ENCODE measurements at places on chromosomes 1 and 21.

DNA sequence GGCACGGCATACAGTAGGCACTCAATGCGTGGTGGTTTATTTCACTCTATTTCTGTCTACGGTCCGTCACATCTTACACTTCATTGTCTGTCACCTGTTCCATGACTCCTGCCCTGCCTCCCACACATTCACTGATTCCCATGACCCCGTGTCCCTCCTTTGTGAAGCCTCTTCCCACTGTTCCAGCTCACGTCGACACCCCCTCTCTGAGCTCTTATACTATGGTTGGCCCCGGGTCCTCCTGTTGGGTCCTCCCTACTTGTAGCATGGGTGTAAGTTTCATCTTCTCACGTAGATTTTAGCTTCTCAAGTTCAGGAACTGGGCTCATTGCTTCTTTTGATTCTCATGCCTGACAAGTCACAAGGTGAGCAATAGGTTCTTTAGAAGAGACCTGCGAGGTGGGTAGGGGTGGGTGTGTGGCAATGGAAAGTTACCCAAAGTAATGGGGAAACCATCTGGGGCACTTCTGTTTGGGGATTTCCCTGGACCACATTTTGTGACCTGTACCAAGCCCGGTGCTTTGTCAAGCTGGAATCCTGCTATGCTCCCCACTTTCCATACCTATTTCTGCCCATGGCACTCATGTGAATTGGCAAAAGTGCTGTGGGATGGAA lies 22.1 kb upstream of the IL10 start:
- DNase-seq: no peak

DNA sequence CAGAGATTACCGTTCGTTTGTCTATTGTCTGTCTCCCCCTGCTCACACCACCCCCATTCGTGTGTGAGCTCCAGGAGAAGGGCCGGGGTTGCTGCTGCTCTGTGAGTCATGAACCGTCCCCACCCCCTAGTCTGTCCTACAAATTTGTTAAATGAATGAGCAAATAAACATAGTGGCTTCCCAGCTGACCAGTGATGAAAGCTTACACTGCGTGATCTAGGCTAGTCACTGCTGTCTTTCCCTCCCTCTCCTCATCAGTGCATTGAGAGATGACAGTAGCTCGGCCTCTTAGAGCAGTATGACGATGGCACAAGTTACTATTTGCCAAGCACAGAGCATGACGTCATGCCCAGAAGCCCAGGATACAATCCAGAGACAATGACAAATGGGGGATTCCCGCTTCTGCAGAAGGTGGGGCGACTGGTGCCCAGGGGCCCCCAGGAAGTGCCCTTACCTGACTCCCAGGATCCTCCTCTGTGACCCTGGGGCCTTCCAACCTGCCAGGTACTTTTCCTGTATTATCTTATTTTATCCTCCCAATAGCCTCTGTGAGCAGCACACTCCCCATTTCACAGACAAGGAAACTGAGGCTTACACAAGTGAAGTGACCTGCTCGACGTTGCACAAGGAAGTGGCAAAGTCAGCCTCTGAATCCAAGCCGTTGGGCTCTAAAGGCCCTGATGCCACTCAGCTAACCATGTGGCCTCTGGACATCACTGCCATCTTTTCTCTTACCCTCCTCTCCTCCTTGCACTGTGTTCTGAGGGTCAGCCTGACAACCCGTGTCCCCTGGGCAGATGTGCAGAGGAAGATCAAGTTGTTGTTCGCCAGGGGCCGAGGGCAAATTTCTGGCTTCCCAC lies 8.6 kb upstream of the EPHA2 start:
- peak; percentile 98 for DNase-seq

DNA sequence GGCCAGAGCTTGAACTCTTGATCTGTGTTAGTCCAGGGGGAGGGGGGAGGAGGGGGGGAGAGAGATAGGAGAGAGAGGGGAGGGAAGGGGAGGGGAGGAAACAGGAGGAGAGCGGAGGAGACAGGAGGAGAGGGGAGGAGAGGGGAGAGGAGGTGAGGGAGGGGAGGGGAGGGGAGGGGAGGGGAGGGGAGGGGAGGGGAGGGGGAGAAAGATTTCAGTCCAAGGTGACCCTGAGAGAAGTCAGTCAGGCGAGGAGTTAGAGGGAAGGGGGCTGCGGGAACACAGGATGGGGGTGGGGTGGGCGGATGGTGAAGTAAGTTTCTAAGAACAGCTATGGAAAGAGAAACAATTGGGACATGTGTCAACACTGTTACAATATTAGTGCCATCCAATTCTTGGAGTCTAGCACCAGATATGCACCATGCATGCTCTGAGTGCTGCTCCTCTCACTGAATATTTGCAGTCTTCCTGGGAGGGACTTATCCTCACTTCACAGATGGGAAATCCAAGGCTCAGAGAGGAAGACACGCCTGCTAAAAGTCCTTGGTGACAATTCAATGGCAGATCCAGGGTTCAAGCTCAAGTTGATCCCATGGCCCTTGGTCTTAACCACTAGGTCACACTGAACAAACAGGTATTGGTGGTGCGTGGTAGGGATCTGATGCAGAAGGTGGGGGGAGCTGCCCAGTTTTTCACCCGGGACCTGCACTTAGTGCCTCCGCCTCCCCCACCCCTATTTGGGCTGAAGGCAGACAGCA lies 42.5 kb upstream of the ECE1 start:
- DNase-seq: no peak

- no peak for DNase-seq
These were observed 18.0 kb downstream of the HHIPL2 start for GRCh38 chr1:222529916-222530315.

DNA sequence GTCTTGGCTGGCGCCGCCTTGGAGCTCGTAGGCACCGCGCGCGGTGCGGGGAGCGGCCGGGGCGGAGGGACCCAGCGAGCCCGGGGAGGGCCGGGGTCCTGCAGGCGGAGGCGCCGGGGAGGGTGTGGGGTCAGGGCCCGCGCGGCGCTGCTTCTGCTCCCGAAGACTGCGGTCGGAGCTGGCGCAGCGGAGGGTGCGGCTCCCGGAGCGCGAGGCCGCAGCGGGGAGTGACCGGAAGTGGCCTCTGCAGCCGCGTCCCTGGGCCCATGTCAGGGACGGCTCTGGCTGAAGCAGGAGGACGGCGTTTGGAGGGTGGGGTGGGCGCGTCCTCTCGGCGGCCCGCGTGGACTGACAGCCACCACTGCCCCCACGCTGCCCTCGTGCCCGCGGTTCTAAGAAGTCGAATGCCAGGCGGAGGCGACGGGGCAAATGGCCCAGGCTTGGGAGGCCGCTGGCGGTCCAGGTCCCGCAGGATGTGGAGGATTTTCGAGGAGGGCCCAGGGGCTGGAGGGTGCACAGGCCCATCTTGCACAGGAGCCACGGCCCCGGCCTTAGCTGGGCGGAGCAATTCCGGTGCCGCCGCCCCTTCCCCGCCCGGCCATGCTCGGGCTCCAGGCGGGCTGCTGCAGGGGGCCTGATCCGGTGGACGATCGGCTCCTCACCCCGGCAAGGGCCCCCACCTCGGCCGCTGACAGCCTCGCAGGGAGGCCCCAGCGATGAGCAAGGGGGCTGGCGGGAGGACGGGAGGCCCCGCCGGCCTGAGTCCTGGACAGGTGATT lies 7.7 kb upstream of the ZNF669 start:
- DNase-seq: peak; percentile 79

DNA sequence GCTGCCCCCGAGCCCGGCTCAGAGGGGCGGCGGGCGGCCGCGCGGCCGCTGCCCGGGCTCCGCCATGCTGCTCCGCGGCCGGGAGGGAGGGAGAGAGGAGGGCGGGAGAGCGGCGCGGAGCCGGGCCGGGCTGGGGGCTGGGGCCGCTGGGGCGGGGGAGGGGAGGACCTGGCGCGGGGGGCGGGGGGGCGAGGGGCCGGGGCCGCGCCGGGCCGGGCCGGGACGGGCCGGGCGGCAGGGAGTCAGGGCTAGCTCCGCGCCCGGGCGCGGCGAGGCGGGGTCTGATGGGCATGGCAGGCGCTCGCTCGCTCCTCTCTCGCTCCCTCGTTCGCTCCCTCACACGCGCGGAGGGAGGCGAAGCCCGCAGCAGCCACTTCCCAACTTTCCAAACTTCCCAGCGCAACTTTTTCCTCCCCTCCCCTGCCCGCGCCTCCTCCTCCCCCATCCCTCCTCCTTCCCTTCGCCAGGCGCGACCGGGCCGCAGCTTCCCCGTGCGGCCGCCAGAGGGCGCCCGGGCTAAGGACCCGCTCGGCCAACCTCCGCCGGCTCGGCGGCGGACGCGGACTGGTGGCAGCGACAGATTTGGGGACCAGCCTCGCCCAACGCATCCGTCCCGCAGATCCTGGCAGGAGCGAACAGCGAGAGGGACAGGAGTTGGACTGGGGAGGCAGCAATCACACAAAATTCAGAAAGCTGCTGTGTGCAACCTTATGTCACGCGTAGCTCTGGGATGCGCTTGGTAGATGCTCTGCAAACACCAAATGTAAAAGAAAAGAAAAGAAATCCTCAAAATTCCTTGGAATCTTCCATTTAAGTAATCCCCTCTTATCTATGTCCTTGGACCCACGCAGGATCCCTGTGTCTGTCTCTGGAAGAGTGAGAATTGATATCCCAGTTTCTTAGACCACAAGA lies at the start of gene TRABD2B:
TRABD2B (minus strand) TSS at position 97 of the 912 bp plus-strand sequence.
- DNase-seq: peak; percentile 88

DNA sequence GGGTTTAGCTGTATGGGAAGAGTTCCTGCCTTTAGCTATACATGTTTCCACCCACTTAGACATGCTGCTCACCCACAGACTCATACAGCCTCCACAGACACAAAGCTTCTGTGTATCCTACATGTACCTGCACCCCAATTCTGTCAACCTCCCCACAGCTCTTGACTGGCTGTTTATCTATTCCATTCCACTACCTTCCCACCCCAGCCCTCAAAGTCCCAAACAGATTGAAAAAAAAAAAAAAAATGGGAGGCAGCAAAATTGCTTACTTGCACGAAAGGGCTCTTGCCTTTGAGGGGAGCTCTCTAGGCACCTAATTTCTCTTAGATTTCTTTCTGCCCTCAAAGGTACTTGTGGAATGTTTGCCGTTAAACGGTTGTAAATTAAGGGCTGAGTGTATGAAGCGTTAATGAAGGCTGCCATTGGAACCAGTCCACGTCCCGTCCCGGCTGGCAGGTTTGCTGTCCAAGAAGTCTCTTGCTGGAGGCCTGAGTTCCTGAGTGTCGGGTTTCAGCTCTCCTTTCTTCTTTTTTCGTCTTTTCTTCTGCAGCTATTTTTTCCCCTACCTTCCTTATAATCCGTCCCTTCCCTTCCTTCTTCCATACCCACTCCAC lies 43.6 kb downstream of the PBX1 start:
- DNase-seq: no peak

- no peak for DNase-seq
These were observed 118.5 kb downstream of the DMRTB1 start for GRCh38 chr1:53577761-53578100.

GRCh38 chr1:19310061-19310460 lies 1.9 kb downstream of the AKR7A2 start:
- no peak for DNase-seq

DNA sequence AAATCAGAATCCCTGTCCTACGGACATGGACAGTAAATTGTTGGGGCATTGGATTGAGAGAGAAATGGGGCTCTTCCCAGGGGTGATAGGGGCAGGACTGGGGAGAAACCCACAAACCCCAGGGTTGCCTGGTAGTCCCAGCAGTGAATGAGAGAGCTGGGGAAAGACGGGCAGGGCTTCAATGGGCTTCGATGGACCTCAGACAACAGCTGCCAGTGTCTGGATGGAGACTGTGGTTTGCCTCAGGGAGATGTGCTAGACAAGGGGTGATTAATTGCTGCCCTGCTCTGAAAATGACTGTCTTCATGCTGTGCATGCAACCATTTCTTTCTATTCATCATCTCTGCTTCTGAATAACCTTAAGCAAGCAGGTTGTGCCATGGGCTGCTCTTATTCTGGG lies 7.4 kb downstream of the GPR25 start:
- no peak for DNase-seq

- no peak for DNase-seq
These were observed 149.5 kb downstream of the SLC30A10 start for GRCh38 chr1:219778793-219779369.

GRCh38 chr1:221093903-221094791 lies 214.9 kb downstream of the HLX start:
- DNase-seq: no peak

DNA sequence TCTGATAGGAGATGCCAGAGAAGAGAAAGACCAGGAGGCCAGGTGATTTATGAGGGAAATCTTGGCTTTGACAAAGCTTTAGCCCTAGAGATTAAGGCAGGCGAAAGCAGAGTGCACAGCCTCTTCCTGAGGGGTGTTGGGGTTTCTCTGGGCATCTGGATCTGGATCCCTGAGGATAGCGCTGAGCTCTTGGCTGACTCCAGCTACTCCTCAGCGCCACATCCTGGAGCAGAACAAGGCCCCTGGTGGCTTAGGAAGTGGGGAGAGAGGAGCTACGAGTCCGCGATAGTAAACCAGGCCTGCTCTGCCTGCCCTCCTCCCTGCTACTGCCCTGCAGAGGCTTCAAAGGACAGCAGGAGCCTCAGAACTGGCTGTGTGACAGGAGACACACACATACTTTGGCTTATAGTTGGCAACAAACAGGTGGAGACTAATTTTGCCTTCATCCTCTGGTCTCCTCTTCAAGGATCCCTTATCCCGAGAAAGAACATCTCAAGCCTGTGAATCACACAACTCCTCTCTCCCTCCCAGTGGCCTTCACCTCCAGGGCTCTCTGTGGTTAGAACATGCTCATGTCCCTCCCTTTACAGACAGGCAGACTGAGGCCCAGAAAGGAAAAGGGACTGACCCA lies 66.9 kb downstream of the TRABD2B start:
- DNase-seq: no peak

- no peak for DNase-seq
These were observed 93.2 kb upstream of the RGS18 start for GRCh38 chr1:192065087-192065486.

DNA sequence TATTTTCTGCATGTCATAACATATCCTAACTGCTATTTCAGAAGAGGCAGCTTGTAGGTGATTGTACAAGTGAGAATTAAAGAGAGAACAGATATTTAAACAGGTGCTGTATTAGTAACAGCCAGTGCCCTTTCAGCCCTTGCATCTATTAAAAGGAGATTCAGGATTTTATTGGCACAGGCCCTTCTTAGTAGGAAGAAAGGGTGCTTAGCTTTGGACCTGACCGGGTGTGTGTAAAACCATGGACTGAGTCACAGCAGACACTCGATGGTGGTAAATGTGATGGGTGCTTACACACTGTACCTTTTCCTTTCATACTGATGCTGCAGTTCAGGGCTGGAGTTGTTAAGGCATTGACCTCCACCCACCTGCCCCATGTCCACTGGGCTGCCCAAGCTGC lies 12.7 kb upstream of the CD101 start:
- no peak for DNase-seq

- no peak for DNase-seq
These were observed 434.8 kb downstream of the CAMTA1 start for GRCh38 chr1:7220007-7220406.

DNA sequence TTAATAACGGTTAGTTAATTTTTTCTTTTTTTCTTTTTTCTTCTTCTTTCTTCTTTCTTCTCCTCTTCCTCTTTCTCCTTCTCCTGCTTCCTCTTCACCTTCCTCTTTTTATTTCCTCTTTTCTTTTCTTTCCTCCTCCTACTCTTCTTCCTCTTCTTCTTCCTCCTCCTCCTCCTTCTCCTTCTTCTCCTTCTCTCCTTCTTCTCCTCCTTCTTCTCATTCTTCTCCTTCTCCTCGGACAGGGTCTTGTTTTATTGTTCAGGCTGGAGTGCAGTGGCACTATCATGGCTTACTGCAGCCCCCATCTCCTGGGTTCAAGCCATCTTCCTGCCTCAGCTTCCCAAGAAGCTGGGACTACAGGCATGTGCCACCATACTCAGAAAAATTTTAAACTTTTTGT lies 13.4 kb upstream of the ACBD3 start:
- DNase-seq: no peak

- no peak for DNase-seq
These were observed 33.1 kb upstream of the ZNF644 start for GRCh38 chr1:91054780-91055481.

- DNase-seq: no peak
These were observed 51.1 kb upstream of the IL12RB2 start for GRCh38 chr1:67256291-67257172.

All from hepatic stellate cell (primary cell).